ENCODE measurements at places on chromosomes 1 and 21.

GRCh38 chr1:93042187-93043056, 36.7 kb upstream of the MTF2 start:
- peak; percentile 12 for DNase-seq

- no peak for DNase-seq
Observed at GRCh38 chr1:51908499-51908898, 30.0 kb upstream of the NRDC start.

GRCh38 chr21:37904856-37905255, 11.4 kb downstream of the KCNJ6 start:
- no peak for DNase-seq

GRCh38 chr1:215279682-215280081, 197.1 kb downstream of the KCNK2 start:
- DNase-seq = no peak

DNA sequence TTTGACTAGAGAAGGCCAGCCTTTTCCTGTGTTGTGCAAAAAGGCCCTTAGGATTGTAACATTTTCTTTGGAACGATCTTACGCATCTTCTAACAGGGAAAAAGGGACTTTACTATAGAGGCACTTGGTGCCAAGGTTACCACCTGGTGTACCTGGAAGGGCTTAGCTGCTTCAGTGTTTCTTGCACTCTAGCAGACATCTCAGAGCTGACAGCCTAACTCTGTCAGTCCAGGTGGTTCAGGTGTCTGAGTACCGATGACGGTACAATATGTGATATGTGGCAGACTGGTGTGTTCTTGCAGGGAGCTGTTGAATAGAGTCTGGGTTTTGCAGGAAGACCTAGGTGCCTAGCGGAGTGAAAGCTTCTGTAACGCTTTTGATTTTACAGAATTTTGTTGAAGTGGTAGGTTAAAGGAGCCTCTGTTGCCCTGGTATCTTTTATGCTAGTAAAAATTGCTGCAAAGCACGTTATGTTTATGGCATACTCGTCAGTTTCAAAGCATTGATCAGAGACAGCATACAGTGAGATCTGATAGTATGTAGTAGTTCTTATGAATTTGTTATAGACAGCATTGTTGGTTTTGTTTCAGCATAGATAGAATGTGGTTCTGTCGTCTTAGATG, 1.4 kb downstream of the MAGI3 start:
- DNase-seq = peak; percentile 8
